Activated CD4-positive, alpha-beta T cell treated with anti-CD3 and anti-CD28 coated beads for 36 hours (primary cell): ENCODE measurements at places on chromosomes 16 and 17.

- DNase-seq, result no peak
Measured at GRCh38 chr16:24896439-24896838, 50.7 kb downstream of the SLC5A11 start.

DNA sequence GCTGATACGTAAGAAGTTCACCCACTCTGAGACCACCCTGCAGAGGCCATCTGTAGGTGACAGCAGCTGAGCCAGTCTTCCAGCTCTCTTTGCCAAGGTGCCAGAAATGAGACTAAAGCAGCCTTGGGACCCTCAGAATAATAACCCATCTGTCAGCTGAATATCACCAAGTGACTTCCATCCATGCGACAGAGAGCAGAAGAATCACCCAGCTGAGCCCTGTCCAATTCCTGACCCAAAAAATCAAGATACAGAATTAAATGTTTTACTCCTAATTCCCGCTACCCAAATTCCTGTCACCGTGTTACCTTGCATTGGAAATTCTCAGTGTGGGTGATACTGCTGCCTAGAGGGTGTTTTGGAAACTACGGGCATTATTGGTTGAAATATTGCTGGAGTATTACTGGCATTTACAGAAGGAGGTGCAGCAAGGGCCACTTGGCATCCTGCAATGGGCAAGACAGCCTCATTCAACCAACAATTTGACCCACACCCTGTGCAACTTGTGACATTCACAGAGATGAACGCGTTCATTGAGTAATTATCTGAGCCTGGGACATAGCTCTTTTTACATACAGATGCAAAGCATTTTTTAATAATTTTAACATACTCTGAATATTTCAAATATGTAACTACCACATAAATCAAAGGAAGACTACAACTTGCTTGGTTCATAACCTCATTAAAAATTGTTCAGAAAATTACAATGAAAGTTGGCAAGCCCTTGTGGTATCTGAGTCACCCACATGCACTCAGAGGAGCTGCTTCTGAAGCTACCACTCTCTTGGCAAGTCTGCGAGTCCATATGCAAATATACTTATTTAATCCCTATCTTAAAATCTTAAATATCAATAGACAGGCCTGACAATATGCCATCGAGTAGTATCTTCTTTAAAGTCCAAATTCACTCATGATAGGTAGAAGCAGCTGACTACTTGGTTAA lies 126.6 kb downstream of the C16orf95 start:
- no peak for DNase-seq

DNA sequence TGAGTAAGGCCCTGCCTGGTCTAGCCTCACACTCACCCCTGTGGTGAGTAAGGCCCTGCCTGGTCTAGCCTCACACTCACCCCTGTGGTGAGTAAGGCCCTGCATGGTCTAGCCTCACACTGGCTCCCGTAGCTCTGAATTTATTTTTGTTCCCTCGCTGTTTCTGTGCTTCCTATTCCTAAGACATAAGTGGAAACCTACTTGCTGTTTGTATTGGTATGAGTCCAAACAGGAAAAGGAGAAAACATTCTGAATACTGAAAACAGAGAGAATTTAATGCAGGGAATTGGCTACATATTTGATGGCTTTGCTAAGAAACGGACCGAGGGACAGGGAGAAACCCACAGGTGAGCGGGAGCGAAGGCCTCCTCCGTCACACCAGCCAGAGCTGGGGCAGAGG lies 267.8 kb downstream of the FOXL1 start:
- DNase-seq, result no peak

DNA sequence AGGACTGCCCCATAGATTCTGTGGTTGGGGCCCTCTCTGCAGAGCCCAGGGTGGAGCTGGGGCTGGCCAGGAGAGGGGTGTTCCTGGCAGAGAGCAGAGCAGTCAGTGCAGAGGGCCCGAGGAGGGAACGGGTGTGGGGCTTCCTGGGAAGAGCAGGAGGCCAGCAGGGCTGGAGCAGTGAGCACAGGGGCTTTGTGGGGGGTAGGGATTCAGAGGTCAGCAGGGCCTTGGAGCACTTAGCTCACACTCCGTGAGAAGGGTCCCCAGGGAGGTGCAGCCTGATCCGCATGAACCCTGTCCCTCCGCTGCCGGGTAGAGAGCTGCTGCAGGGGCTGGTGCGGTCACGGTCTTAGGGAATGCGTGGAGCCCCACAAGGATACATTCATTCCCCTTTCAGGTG lies 113.0 kb upstream of the CIBAR2 start:
- DNase-seq, result no peak

- DNase-seq, result no peak
Measured at GRCh38 chr16:17566075-17566474, 95.3 kb upstream of the XYLT1 start.

DNA sequence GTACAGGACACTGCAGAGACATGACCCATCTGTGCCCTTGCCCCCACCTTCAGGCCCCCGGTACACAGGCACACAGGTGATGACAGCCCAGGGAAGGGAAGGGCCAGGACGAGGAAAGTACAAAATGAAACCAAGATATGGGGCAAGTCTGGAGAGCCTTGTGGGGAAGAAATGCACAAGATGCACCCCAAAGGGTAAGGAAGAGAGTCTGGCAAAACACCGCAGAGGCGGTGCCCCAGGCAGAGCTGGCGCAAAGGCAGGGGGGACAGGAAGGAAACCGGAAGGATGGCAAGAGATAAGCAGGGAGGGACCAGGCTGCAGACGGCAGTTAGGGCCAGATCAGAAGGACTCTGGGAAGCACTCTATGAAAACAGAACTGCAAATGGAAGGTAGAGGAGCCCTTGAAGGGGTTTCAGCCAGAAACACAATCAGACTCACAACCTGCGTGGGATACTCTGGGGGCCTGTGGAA lies 81.4 kb downstream of the SLC39A11 start:
- peak; percentile 13 for DNase-seq

DNA sequence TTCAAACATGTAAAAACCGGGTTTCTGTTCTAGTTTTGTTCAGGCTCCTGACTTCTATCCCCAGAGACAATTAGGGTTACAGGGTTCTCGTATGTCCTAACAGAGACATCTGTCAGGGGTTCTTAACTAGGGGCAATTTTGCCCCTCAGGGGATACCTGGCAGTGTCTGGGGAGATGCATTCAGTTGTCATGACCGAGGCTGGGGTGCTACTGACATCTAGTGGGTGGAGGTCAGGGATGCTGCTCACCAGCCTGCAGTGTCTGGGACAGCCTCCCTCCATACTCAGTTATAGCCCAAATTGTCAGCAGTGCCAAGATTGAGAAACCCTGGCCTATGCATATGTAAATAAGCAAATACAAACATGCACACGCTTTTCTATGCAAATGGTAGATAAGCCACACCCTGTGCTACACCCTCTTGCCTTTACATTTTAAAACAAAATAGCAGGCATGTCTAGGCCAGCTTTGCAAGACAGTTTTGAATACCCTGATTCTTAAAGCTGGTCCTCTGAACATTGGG lies 37.4 kb downstream of the CLEC16A start:
- peak; percentile 76 for DNase-seq

GRCh38 chr16:11328172-11329070 lies 16.8 kb upstream of the RMI2 start:
- peak; percentile 73 for DNase-seq

GRCh38 chr17:30235386-30236296 lies at the start of gene SLC6A4:
Gene SLC6A4 (minus strand): TSS chr17:30235697. CDS start chr17:30221958, 13,739 bp downstream.
- DNase-seq, result no peak

DNA sequence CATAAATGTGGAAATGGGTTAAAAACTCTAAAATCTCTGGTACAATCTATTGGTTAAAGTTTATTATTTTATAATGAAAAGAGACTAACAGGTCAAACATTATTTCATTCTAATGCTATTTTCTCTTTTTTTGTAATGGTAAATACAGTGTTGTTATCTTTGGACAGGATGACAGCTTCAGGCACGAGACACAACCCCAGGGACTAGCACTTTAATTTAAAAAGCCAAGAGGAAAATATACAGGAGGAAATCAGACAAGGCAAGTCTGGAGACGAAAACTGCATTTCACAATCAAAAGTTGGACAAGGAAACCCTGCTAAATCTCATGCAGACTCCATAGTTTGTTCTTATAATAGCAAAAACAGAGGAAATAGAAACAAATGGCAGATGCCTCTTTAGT lies 589.1 kb upstream of the CDH8 start:
- DNase-seq, result no peak

- DNase-seq, result no peak
Measured at GRCh38 chr16:89191901-89192185, 8.5 kb downstream of the SLC22A31 start.

- no peak for DNase-seq
Measured at GRCh38 chr17:436571-436970, 84.0 kb upstream of the RPH3AL start.

DNA sequence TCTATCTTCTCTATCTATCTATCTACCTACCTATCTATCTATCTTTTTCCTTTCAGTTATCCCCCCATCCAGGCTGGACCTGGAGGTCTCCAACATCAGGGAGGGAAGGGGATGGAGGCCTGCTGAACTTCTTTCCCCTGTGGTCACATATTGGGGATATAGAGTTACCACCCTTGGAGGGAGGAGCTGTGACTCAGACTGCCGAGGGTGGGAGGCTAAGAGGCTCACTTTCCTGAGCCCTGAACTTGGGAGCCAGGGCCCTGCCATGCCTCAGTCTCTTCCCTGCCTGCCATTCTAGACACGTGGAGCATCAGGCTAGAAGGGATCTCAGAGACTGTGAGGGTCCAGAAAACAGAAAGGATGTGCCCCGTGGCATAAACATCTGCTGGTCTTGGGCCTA lies 8.4 kb downstream of the LRRC3C start:
- DNase-seq, result no peak

DNA sequence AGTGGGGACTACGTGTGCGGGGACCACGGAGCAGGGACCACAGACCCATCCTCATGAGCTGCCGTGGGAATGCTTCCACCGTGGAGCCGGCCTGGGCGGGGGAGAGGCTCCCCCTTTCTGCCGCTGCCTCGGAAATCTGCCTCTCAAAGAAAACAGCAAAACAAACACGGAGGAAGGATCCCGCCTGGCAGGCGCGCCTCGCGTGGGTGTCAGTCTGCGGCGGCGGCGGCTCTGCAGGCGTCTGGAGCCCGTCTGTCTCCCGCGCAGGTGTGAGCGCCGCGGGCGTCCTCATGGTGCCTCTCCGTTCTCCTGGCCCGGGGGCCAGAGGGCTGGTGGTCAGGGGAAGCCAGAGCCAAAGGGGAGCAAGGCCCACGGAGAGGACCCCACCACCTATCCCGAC lies 27.5 kb downstream of the GSE1 start:
- DNase-seq, result no peak

GRCh38 chr16:1723450-1724147 lies 17.6 kb downstream of the MAPK8IP3 start:
- DNase-seq, result peak; percentile 63

- peak; percentile 32 for DNase-seq
Measured at GRCh38 chr16:50731130-50731988, 10.5 kb upstream of the CYLD start.

DNA sequence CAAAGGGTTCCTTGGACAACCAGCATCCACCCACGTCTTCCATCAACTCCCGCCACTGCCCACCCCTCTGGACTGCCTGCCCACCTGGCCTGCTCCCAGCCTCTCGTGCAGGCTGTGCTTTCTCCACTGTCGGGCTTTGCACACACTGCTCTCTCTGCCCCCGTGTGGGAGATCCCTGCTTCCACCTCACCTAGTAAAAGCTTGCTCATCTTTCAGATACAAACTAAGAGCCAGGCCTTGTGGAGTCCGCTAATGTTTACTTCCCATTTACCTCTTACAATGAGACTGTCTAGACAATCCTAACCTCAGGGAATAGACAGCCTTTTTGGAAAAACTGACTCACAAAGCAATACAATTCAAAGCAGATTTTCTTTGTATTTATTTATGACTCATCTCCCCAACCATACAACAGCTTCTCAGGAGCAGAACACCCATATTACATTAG lies 67.6 kb downstream of the USP31 start:
- no peak for DNase-seq

DNA sequence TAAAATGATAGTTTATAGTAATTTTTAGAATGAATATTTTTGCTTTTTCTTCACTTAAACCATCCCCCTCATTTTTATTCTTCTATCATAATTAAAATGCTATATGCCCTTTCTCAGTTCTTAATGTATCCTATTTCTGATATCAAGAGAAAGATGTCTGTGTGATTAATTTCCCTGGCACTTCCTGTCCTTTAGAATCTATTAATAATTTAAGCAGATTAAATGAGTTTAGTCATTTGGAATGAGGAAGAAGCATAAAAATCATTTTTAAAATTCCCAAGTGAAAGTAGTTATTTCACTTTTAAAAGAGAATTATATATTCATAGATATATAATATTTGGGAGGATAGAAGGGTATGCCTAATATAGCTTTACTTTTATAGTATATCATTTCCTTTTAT lies 27.8 kb upstream of the CDR2 start:
- no peak for DNase-seq

DNA sequence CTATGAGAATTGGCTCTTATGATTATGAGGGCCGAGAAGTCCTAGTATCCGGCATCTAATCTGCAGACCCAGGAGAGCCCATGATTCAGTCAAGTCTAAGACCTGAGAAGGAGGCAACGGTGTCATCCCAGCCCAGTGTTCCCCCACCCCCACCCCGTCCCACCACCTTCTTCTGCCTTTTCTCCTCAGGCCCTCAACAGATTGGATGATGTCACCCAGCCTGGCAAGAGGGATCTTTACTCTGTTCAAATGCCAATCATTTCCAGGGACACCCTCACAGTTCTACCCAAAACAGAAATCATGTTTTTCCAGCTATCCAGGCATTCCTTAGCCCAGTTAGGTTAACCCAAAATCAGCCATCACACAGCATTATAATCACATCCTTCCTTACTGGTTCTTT lies 10.0 kb upstream of the GAA start:
- no peak for DNase-seq

GRCh38 chr16:7231762-7232161 lies 100.9 kb upstream of the RBFOX1 start:
- no peak for DNase-seq

- DNase-seq, result no peak
Measured at GRCh38 chr16:49604602-49605001, 231.0 kb downstream of the C16orf78 start.

DNA sequence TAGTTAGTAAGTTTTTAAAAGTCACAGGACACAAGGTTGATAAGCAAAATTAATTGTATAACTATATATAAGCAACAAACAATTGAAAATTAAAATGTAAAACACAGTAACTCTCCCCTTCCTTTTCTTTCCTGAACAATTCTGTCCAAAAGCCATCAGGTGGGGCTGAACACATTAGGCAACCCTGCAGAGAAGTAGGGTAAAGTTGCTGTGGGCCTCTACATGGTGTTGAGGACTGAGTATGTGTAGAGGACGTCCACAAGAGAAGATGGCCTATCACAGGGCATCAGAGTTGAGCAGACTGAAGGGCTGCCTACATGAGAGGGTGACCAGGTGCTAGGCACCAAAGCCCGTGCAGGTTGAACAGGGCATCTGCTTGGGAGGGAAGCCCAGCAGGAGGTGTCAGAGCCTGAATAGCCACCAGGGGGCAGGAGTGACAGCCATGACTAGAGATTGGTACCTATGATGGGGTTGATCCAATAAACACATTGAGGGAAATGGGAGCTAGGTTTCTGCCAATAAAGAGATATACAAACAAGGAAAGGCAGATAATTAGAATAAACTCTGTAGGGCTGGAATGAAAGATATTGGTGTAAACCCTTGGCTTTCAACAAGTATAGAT lies 415.1 kb downstream of the NPIPA8 start:
- peak; percentile 77 for DNase-seq

GRCh38 chr17:82881324-82881823 lies 41.6 kb upstream of the ZNF750 start:
- no peak for DNase-seq
